ENCODE measurements at places on chromosomes 11 and 22.

DNA sequence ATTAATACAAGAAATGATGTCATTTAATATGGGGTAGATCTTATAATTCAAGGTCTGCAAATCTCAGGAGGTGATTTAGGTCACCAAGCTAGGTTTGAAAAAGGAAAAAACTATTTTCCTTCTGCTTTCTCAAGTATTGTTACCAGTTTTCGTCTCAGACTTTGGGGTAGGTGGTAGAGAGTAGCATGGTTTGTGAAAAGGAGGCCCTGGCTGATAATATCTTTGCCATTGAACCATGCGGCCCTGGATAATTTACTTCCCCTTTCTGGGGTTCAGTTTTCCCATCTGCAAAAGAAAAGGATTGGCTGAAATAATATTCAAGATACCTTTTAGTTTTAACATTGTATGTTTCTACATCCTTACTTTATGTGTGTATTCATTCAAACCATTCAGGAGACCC is 92.1 kb downstream of the WNT11 start:
- DNase-seq: no peak

- no peak for DNase-seq
Measured at GRCh38 chr11:12706545-12707499, 32.6 kb downstream of the TEAD1 start.

DNA sequence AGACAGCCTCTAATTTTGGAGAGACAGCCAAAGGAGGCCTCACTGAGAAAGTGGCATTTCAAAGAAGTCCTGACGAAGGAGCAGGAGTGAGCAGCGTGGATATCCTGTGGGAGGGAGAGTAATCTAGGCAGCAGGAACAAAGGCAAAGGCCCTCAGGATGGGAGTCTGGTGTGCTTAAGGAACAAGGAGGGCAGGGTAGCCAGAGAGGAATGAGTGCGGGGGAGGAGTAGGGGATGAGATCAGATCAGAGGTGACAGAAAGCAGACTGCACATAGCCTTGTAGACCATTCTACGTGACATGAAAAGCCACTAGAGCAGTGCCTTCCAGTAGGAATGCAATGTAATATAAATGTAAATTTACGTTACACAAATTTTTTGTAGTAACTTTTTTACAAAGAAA is 5.6 kb downstream of the SLC36A4 start:
- DNase-seq: no peak

- DNase-seq: no peak
Measured at GRCh38 chr11:115591380-115591779, 87.2 kb upstream of the CADM1 start.

DNA sequence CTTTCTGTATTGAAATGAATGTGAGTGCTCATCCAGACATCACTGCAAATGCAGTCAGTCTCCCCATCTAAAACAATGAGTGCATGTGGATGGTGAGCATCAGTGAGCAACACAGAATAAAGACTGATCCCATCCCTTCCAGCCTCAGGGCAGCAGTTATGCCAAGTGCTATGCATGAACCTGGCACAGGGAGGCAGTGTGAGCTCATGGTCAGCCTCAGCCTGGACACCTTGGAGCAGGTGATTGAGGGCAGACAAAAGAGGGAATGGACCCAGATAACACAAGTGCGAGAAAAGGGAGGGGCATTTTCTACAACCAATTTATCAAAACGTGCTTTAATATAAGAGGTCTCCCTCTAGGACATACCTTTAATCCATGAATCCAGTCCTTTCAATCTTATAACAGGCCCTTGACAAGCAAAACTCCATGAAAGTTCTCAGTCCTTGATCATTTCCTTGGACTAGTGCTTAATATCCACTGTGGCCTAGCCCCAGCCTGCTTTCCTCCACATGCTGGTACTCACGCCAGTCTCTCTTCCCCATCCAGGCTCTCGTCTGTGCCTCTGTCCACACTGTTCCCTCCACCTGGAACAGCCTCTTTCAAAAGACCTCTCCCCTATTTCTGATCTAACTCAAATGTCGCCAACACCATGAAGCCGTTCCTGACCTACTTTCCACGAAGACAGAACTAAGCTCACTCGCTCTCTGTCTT is 50.5 kb upstream of the LRRC55 start:
- DNase-seq: no peak

GRCh38 chr11:44351898-44352498 is 42.1 kb upstream of the ALX4 start:
- no peak for DNase-seq

GRCh38 chr11:104410336-104410735 is 246.4 kb upstream of the PDGFD start:
- DNase-seq: no peak

GRCh38 chr22:48705159-48705916 is 1122.3 kb downstream of the BRD1 start:
- no peak for DNase-seq

DNA sequence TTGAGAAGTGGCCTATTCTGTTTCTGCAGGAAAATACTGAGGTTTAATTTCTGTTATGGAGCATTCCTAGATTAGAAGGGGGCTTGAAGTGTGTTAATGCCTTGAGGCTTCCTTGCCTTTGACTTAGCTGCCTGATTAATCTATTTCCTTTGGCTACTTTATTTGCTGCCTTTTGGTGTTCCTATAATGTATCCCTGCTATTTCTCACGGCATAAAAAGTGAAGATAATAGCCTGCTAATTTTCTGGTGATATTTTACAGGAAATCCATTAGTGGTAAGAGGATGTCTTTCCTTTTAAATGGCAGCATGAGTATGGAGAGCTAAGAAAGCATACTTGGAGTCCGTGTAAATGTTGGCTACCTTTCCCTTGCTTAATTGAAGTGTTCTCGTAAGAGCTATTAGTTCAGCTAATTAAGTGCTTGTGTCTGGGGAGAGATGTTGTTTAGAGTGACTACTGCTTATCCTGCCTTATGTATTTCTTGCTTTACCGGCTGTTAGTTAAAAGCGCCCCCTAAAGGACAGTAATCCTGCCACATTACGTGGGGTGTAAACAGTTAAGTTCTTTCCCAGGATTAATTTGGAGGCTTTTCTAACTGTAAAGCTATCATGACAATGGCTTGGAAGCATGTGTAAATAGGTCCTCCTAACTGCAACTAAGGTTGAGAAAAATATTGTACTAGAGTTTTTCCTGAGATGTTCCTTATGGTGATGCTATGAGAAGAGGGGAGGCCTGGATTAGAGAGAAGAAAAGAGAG is 45.6 kb downstream of the ZNF280B start:
- no peak for DNase-seq

- no peak for DNase-seq
Measured at GRCh38 chr11:115298300-115299012, 205.8 kb downstream of the CADM1 start.

- no peak for DNase-seq
Measured at GRCh38 chr22:37625737-37626136, 13.7 kb upstream of the SH3BP1 start.

Measured in T-helper 2 cell (primary cell).